ENCODE measurements at places on chromosomes 6 and 20.

DNA sequence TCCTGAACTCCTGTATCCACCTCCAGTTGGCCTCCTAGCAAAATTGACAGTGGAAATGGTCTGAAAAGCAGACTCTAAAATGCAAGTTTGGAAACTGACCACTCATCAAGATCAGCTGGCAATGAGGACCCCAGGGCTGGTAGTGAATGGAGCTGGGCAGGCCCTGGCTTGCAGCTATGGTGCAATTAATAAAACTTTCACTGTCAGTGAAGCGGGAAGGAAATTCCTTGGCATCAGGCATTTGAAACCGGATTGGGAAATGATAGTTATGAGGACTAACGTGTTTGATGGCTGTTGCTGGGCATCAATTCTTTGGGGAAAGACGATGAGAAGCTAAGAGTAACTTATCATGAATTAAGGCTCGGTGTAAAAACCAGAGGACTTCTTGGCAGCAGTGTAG, 19.1 kb downstream of the SIRPB1 start:
- no peak for DNase-seq

GRCh38 chr6:137736911-137737310, 130.1 kb upstream of the TNFAIP3 start:
- DNase-seq: no peak

DNA sequence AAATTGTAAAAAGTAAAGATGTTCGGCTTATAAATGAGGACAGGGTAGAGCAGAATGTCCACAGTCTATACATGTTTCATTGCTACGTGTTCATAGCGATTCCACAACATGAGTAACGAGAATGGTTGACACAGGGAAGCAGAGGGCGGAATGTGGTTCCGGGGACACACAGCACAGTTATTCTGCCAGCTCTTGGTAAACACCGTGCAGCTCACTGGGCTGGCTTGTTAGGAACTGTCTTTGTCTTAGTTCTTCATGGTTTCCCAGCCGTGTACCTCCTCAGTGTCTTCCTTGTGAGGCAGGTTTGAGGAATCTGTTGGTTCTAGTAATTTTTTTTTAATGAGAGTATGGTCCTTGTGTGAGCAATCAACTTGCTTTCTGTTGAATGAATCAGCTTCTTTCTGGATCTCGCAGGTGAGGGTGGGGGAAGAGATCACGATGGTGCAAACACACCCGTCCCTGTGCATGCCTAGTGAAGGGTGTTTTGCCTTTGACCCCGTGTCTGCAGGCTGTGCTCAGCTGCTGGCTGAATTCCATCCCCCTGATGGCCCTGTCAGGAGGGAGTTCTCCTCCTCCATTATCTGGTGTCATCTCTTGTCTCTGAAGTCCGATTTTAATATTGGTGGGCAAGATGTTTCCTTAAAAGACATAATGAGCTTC, 168.2 kb downstream of the SMOC2 start:
- DNase-seq: no peak

GRCh38 chr6:16903470-16903869, 142.2 kb upstream of the ATXN1 start:
- DNase-seq: no peak

GRCh38 chr6:167550941-167551627, 226.2 kb downstream of the TTLL2 start:
- DNase-seq: peak; percentile 50
